Activated CD8-positive, alpha-beta memory T cell treated with anti-CD3 and anti-CD28 coated beads, Interleukin-2, amount 50 U/mL, for 48 hours (primary cell): ENCODE measurements at places on chromosomes 5 and 9.

GRCh38 chr9:24572406-24572805 is 26.7 kb upstream of the IZUMO3 start:
- no peak for DNase-seq

DNA sequence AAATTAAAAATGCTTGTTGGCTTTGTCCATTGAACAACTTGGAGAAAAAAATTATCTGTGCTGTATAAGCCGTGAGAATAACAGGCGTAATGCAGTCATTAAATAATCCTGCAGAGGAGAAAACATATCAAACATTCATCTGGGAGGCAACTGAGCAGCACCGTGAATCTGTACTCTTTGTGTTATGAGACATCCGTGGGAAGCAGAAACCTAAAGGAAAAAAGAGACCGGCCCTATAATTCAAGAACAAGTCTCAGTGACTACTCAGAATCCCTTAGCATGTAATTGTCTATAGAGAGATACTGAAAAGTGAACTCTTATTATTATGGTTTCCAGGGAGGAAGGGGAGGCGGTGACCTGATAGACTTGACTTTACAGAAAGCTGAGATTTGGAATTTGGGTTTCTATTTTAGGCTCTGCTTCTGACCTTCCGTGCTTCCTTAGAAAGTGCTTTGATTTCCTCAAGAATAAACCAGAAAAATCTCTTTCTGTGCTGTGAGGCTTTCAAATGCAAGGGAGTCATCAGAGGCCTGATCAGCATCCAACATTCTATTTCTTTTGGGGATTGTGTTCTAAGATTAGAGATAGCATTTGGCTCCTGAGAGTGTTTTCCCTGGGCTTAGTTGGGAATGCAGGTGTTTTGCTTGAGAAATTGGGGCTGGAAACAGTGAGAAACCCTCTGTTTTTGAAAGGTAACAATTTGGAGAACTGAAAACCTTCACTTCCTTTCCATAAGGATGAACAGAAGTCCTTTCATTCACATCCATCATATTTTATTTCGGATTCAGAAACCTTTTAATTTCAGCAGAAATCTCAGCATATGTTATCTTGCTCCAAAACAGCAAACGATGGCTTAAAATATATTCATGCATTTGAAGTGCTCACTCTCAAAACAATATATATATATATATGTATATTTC is 296.7 kb downstream of the CSNK1G3 start:
- DNase-seq: no peak

DNA sequence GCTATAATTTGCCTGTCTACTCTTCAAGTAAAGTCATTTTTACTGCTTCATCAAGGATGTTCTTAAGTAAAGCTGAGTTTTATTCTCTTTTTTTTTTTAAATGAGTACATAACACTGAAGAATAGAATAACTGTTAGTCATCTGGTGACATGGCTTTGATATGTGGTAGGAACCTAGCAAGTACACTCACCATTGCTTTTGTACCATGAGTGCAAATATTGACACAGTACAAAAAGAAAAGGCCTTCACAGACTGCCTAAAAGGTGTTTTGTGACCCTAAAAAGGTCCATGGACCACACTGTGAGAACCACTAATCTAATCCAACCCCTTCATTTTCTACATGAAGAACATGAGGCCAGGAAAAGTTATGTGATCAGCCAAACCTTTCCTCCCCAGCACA is 55.0 kb downstream of the ECPAS start:
- no peak for DNase-seq

DNA sequence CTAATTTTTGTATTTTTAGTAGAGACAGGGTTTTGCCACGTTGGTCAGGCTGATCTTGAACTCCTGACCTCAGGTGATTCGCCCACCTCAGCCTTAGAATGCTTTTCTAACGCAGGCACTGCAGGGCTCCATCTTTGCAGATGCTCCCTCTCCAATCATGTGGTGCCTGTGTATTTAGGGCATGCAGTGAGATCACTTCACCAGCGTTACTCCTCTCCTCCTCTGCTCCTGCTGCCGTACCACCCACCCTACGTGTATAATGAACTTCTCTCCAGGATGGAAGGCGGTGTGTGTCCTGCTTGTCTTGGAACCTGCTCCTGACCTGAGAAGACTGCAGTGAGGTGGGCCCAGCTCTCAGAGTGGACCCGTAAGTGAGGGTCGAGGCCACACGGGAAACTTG is 13.6 kb upstream of the CFAP157 start:
- no peak for DNase-seq

- DNase-seq: no peak
These were observed 171.1 kb downstream of the KDM4C start for GRCh38 chr9:6928863-6929262.

GRCh38 chr5:153373130-153373498 is 117.4 kb upstream of the GRIA1 start:
- no peak for DNase-seq

DNA sequence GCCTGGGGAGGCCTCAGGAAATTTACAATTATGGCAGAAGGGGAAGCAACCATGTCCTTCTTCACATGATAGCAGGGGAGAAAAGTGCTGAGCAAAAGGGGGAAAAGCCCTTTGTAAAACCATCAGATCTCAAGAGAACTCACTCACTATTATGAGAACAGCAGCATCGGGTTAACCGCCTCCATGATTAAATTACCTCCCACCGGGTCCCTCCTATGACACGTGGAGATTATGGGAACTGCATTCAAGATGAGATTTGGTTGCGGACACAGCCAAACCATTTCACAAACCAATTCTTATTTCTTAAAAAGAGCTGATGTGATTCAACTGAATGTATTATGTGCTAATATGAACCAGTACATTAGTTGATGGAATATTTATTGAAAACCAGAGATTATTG is 63.9 kb downstream of the PARP8 start:
- DNase-seq: no peak

GRCh38 chr5:92977846-92978540 is 603.0 kb downstream of the NR2F1-AS1 start:
- no peak for DNase-seq

GRCh38 chr9:34096751-34097150 is 29.7 kb downstream of the DCAF12 start:
- DNase-seq: no peak

- no peak for DNase-seq
These were observed 26.2 kb upstream of the SMU1 start for GRCh38 chr9:33102551-33103210.

- DNase-seq: no peak
These were observed 6.8 kb downstream of the ITGA1 start for GRCh38 chr5:52794519-52794918.

DNA sequence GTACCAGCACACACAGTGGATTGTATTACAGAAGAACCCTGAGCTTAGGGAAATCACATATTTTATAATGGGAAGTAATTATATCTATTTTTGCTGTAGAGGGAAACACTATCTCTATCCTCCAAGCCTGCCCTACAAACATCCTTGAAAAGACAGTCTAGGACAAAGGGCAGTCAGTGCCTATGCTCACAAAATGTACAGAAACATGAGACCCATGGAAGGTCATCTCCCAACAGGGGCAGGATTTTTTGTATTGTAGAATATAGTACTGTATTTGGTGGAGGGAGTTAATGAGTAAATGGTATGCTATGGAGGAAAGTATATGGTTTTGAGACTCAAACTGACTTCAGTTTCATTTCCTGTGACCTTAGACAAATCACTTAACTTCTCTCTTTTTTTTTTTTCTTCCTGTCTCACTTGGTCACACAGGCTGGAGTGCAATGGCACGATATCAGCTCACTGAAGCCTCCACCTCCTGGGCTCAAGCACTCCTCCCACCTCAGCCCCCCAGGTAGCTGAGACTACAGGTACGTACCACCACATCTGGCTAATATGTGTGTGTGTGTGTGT is 5.8 kb upstream of the RAB14 start:
- DNase-seq: no peak

GRCh38 chr5:56307714-56308333 is 74.7 kb upstream of the ANKRD55 start:
- no peak for DNase-seq

GRCh38 chr5:54415896-54416601 is 39.5 kb upstream of the HSPB3 start:
- no peak for DNase-seq

DNA sequence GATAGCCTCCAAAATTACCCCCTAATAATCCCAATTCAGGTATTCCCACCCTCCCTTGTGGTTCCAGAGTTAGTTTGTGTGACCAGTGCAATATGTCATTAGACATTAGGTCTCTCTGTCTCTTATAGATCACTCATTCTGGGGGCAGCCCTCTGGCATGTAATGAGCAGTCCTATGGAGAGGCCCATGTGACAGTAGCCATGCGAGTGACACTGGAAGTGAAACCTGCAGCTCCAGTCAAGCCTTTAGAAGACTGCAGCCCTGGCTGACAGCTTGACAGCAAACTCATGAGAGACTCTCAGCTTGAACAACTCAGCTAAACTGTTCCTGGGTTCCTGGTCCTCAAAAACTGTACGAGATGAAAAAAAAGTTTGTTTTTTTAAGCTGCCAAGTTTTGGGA is 54.0 kb upstream of the HSPB3 start:
- no peak for DNase-seq

DNA sequence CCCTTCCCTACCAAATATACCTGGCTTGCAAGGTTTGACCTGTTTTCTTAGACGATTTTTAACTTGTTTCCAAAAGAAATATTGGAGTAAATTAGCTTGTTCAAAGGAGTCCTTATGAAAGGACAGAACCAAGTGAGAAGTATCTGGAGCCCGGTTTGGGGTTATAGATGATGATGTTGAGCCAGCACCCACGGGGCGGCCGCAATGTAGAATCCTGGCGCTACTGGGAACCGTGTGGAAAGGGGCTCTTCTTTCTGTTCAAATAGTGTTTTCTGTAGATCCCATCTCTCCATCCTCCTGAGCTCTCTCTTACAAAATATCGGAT is 517 bp upstream of the EXOSC2 start:
- DNase-seq: no peak
